IMR-90 (cell line): ENCODE measurements at places on chromosomes 7 and 10. TPM values are rescaled to one million over a fixed set of nuclear protein-coding genes. Genes with fewer than 3 reads are reported as not detected.

DNA sequence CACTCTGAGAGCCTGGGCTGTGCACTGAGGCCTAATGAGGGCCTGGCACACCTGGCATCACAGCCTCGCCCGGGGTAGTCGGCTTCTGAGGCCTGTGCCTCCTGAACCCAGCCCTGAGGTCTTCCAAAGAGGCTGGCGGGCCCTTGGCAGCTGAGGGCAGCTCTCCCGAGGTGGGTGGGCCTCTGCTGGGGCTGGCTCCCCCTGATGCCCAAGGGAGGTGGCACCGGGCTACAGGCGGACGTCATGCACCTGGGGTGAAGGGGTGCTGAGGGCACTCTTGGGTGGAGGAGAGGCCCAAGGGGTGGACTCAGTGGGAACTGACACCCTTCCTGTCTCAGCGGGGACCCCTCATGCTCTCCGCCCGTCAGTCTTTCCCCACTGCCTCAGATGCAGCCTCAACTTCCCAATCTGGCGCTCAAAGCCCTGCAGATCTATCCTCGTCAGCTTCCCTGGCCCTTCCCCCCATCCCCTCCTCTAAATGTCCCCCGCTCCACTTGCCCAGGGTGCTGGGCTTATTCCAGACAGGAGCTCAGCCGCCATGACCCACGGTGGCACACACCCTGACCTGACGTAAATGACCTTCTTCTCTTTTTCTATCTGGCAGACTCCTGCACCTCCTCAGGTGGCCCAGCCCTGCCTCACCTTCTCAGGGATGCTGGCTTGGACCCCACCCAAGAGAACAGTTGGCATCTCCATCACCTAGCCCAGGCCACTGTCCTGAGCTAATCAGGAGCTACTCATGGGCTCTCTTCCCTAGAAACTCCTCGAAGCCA lies 38.2 kb downstream of the MYL10 start:
- DNase-seq = no peak

DNA sequence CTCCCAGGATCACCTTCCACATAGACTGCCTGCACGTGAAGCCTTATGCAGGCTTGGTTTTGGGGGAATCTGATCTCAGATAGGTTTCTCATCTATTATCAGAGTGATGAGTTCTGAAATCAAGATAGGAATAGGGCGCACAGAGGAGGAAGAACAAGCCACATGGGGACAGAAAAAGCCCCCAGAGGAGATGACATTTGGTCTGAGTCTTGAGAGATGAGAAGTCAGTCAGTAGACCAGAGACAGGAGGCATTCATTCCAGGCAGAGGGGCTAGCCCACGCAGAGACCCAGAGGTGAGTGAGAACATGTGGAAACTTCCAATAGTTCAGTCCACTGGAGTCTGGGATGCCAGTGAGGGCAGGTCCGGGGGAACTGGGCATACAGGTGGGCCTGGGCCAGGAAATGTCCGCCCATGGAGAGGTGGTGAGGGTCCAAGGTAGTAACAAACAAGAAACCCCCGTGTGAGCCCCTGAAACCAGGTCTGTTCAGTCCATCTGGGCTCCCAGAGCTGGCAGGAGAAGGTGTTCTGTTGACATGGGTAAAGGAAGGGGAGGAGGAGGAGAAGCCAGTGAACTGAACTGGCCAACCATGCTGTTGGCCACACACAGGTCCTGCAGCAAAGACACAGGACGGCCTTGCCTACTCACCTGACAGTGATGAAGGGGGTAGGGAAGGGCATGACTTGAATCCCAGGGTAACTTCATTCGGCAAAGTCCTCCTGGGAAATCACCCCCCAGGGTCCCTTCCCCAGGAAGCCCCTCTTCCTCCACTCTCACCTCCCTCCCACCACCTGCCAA lies 69.3 kb upstream of the SMNDC1 start:
- DNase-seq = no peak

GRCh38 chr10:132859084-132859855 lies 73.3 kb upstream of the NKX6-2 start:
- no peak for DNase-seq

GRCh38 chr7:716222-716621 lies 10.3 kb upstream of the DNAAF5 start:
- no peak for DNase-seq

DNA sequence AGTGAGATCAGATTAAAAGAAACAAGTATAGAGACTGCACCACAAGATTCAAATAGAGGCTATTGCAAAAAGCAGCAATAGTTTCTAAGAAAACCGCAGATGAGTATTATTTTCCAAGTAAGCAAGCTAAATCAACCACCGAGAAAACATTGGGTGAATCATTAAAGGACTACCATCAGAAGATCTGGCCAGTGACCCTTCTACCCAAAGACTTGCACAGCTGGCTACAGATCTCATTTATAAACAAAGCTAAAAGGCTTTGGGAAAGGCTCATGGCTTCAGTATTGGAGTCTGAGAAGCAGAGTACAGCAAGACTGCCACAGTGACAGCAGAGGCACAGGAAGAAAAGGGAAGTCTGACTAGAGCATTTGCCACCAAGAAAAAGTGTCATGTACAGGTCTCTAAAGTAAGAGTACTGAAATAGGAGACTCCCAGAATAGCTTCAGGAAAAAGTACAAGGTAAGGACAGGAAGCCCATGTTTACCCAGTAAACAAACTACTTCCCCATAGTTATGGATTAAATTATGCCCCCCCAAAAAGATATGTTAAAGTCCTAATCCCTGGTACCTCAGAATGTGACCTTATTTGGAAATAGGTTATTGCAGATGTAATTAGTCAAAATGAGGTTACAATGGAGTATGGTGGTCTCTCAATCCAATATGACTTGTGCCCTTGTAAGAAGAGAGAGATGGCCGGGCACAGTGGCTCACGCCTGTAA lies 19.0 kb downstream of the STEAP1 start:
- DNase-seq = peak; percentile 50

DNA sequence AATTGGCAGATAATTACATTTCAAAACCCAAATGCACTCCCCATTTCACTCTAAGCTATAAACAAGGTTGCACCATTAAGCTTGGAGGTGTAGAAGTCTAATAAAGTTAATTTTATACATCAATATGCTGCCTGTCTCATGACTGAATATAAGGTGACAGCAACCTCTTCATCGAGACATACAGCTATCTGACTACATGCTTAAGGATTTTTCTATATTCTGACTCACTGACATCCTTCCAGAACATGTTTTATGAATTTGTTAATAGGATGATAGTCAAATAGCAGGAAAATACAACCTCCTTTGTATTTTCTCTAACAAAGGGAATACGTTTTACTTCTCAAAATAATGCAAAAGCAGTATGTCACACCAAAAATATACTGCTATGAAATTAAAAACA lies 76.6 kb downstream of the NRBF2 start:
- DNase-seq = peak; percentile 49

DNA sequence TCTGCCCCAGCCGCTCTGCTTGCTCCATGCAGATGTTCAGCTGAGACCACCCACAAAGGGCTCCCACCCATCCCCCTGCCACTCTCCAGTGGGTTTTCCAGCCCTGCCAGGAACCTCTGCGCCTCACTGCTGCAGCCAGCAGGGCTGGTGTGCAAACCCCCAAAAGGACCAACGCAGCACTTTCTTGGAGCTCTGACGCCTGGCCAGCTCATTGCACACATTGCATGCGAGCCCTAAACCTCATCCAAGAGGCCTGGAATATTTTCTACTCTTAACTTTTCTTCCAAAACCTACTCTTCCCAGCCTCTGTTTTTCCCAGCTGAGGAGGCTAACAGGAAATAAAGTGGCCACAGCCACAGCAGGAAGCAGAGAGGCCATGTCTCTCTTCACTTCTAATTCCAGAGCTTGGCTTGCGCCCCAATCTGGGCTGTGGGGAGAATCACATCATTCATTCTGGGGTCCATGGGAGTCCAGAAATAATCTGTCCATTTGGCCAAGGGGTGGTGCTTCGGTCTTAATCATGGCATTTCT lies 4.6 kb upstream of the FAM170B start:
- DNase-seq = peak; percentile 87

DNA sequence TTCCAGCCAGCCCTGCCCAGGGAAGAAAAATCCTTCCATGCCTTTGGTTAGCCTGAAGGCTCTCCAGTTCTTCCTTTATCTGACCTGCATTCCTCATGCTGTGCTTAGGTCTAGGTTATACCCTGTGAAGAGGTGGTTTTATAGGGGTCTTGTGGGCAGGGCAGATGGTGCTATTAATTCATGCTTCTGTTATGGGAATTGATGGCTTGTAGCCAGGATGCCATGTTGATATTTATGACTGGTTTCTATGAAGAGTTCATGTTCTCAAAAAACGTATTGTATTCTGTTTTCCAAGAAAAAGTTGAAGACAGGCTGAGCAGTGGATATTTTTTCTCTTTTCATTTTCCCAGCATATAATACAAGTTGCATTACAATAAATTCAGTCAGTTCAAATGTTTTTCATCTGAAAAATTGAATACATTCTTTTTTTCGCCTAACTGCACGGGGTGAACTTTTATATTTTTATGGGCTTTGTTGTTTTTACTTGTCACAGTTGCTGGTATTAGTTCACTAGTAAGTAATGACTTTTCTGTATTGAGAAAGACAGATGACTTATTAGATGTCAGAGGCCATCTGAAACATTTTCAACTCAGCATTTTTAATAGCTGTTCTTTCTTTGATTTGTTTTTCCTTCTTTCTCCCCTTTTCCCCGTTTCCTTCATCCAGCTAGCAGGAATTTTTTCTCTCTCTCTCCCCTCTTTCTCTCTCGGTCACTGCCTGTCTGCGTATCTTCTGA lies 322.8 kb downstream of the LRMDA start:
- no peak for DNase-seq

DNA sequence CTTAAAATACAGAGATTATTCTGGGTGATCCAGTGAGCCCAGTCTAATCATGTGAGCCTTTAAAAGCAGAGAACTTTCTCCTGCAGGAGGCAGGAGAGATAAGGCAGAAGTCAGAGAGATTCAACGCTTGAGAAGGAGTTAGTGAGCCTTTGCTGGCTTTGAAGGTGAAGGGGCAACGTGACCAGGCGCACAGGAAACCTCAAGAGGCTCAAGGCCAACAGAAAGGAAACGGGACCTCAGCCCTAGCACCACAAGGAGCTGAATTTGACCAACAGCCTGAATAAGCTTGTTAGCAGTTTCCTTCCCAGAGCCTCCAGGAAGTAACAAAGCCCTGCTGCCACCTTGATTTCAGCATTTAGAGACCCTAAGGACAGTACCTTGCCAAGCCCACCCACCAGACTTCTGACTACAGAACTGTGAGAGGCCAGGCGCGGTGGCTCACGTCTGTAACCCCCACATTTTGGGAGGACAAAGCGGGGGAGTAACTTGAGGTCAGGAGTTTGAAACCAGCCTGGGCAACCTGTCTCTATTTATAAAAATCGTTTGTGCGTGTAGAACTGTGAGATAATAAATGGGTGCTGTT lies 87.3 kb upstream of the KAT6B start:
- DNase-seq = peak; percentile 16

GRCh38 chr10:106179430-106179829 lies 985.1 kb downstream of the SORCS1 start:
- DNase-seq = no peak

- no peak for DNase-seq
Measured at GRCh38 chr7:26413007-26413691, 121.5 kb downstream of the SNX10 start.

DNA sequence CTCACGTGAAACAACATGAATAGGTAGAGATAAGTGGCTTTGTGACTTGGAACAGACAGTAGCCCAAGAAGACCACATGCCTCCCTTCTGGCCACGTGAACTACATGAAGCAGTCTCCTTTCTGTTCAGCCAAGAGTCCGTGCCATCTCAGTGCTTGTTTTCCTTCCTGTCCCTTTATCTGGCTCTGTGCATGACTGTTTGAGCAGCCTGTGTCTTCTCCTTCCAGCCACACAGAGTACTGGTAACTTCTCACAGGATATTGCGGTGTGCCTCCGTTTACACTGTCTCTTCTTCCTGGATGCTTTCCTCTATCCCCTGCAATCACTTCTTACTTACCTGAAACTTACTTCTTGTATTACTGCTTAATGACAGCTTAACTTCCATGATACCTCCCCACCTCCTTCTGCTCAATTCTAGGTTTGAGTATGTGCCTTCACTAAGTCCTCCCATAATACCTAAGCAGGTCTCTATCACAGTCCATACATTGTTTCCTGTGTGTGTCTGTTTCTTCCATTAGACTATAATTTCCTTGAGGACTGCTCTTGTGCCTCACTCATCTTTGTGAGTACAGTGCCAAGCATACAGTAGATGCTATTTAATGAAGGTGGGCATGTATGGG lies 748.7 kb downstream of the AUTS2 start:
- no peak for DNase-seq

GRCh38 chr10:10872764-10873163 lies 144.9 kb upstream of the CELF2 start:
- DNase-seq = peak; percentile 19

DNA sequence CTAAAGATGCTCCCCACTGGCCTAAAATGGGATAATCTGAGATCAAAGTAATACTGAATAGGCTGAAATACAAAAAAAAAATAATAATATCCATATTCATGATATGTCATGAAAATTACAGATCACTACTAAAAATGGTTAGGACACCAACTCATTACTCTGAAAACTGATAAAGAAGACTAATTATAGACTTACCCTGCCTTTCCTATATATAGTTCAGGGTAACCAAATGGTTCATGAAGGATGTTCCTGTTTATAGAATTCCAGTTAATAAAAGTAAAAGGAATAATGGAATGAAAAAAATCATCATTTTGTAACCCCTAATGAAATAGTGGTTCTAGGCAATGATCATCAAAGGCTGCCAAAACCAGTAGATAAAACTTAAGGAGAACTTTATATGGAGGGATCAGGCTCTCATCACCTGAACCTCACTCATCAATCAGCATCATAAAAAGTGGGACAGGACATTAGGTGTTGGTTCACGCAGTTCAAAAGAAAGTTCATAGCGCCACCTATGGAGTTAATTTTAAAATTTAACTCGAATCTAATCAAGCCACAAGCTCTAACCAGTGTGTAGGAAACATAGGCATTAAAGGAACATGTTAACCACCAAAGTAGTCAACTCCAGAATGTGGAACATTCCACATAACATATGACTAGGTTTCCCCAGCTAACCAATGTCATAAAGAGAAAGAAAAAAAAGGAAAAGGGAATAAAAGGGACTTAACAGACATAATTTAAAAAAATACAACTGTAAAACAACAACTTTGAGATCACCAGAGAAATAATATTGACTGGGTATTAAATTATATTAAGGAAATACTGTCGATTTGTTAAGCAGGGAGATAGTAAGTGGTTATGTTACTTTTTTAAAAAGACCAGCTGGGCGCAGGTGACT lies 35.7 kb downstream of the P4HA1 start:
- DNase-seq = peak; percentile 8

TMEM236 gene
- total RNA-seq = not detected in 2 replicates

ASB13 gene
- total RNA-seq = 6.3 and 6.4 TPM in 2 replicates

BHLHA15 gene
- total RNA-seq = not detected in 2 replicates

CHN2 gene
- total RNA-seq = not detected in 2 replicates

PPP1R17 gene
- total RNA-seq = not detected in 2 replicates

PITRM1 gene
- total RNA-seq = 111 and 124 TPM in 2 replicates

PRPS1L1 gene
- not detected in 2 replicates for total RNA-seq

CYP2C8 gene
- total RNA-seq = not detected in 2 replicates

TMEM184A gene
- 0.28 and 0.36 TPM in 2 replicates for total RNA-seq
